ENCODE measurements at places on chromosomes 4 and X.
A peak's percentile ranks its signal among the peaks of the same experiment; 100 is the strongest.

DNA sequence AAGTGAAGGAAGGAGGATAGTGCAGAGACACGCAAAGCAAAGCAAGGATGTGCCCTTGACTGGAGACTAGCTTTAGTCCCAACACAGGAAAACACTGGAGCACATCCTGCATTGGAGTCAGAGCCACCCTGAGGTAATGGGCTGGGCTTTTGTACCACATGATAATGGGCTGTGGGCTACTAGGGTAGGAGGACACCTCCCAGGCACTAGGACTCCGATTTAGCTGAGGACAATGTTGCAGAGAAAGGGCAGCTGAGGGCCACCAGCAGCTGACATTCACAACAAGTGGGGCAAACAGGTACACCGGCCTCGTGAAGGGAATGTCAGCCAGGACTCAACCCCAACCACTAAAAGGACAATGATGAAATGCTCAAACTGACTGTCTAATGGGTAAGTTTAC lies 10.2 kb downstream of the SDAD1 start:
- DNase-seq = no peak

GRCh38 chr4:154516318-154517029 lies 24.9 kb upstream of the DCHS2 start:
- DNase-seq = no peak

- no peak for DNase-seq
Measured at GRCh38 chr4:168059251-168059650, 33.1 kb upstream of the ANXA10 start.

GRCh38 chrX:39764441-39764914 lies 333.3 kb downstream of the BCOR start:
- peak; percentile 73 for DNase-seq

DNA sequence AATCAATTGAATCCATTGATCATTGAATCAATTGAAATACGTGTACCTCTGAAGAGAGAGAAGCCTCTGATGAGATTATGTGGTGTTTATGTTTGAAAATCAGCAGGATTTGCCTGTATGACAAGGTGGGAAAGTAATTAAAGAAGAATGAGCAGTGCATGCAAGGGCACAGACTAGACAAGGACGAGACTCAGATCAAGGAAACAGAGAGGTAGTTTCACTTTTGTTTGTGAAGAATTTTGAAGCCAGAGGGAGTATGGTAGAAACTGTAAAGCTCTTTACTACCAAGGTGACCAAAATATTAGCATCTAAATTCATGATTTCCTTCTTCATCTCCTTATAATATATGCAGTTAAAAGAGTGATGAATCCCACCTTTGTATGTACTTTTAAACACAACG lies 1830.0 kb upstream of the IGFBP7 start:
- DNase-seq = no peak

DNA sequence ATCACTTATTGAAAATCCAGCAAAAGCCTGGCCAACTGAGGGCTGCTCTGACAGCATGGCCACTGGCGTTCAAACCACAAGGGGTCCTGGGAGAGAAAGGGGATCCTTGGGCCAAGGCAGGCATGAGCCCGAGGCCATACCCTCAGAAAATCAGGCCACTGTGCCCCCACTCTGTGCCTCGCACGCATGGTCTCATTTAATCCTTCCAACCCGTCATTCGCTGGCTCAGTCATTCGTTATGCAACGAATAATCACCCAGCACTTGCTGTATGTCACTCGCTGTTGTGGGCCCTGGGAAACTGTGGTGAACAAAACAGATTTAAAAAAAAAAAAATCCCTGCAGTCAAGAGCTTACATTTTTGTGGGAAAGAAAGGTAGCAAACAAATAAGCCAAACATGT lies 112.7 kb downstream of the BCOR start:
- no peak for DNase-seq

All from NCI-H1092 (cell line).